ENCODE measurements at places on chromosomes 6 and 20. TPM values are rescaled to one million over a fixed set of nuclear protein-coding genes. Genes with fewer than 3 reads are reported as not detected.

The TBC1D7 gene
- 30.9 TPM for total RNA-seq

The LBP gene
- total RNA-seq = not detected

The THBS2 gene
- total RNA-seq = not detected

The FAM83D gene
- 14.5 TPM for total RNA-seq

The GATA5 gene
- not detected for total RNA-seq

The TBX18 gene
- total RNA-seq = not detected

The SMLR1 gene
- total RNA-seq = not detected

The OVOL2 gene
- total RNA-seq = not detected

The ZNF391 gene
- 6.1 TPM for total RNA-seq

The RAB44 gene
- total RNA-seq = 0.12 TPM

The APOM gene
- total RNA-seq = 2.6 TPM

The C2 gene
- total RNA-seq = 5.2 TPM
